ENCODE measurements at places on chromosomes 3 and 15.

DNA sequence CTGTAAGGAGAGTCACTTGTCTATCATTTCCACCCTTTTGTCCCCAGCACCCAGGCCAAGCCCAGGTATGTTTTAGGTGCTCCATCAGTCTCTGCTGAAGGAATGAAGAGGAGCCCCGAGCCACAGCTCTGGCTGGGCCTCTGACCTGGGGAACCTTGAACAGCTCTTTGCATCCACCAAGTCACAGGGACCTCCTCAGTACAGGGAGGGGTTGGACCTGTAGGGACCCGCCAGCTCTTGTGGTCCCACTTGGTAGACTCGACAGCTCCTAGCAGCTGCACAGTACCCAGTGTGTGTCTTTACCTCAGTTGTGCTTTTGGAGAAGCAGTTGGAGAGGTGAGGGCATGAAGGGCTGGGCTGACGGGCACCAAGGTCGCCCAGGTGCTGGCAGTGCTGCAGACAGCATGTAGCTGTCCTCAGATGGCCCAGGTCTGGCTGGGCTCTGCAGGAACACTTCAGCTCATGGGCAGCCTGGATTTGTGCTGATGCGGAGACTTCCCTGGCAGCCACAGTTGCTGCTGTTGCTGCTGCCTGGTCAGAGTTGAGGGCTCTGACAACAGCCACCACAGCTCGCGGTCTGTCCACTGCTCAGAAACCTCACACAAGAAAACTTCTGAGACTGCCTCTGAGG lies 123.6 kb downstream of the CACNA1D start:
- no peak for DNase-seq

DNA sequence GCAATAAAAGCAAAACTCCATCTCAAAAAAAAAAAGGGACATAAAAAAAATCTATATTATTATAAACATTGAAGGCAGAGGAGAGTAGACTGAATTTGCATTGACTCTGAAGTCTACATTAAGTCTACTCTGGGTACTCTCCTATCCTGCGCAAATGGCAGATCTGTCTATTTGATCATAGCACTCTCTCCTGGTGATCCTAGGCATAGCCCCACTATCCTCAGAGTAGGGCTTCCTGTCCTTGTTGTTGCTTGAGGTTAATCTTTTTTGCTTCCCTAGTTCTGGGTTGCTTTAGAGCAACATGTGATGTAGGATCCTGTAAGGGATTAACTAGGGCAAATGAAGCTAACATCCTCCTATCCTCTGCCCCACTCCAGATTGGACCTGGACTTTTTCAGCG lies 82.1 kb upstream of the LRRFIP2 start:
- DNase-seq = no peak

DNA sequence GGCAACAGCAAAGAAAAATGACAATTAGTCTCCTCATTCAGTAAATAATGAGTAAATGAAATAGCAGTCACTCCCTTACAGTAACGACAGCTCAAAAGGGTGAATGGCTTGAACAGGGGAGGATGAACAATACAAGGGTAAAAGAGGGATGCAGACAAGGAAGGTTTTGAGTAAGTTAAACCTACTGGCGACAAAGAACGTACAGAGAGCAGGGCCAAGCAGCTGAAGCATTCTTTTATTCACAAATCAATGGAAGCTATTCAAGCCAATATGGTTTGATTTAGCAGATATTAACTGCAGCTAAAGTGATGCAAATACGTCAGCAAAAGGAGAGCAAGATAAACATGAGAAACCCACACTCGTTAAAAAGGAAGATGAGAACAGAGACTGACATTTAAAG lies 90.7 kb upstream of the ICE2 start:
- no peak for DNase-seq

- no peak for DNase-seq
Measured at GRCh38 chr15:50889589-50889988, 18.9 kb upstream of the AP4E1 start.

DNA sequence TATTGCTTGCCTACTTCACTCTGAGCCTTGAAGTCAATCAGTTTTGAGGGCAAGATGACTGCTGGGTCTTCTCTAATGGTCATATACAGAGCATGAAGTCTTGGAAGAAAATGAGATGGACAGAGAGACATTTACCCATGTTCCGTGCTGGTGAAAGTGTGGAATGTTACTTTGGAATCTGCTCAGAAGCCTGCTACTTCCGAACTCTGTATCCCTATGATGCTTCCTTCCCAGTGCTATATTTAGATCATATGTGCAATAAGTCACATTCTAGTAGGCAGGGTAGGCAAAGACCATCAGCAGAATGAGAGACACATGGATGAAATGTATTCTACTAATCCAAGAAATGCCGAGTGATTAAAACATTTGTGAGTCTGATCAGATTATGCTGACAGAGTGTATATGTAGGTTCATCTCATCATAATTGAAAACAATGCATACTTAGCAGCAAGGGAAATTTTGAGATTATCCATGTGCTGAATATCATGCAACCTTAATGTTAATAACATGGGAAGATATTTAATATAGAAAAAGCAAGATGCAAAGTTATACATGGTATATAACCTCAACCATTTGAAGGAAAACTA lies 60.5 kb downstream of the RAB7A start:
- DNase-seq = no peak
